ENCODE measurements at places on chromosomes 6 and 20.

- no peak for DNase-seq
These were observed 4.0 kb upstream of the ACSS1 start for GRCh38 chr20:25061821-25062530.

DNA sequence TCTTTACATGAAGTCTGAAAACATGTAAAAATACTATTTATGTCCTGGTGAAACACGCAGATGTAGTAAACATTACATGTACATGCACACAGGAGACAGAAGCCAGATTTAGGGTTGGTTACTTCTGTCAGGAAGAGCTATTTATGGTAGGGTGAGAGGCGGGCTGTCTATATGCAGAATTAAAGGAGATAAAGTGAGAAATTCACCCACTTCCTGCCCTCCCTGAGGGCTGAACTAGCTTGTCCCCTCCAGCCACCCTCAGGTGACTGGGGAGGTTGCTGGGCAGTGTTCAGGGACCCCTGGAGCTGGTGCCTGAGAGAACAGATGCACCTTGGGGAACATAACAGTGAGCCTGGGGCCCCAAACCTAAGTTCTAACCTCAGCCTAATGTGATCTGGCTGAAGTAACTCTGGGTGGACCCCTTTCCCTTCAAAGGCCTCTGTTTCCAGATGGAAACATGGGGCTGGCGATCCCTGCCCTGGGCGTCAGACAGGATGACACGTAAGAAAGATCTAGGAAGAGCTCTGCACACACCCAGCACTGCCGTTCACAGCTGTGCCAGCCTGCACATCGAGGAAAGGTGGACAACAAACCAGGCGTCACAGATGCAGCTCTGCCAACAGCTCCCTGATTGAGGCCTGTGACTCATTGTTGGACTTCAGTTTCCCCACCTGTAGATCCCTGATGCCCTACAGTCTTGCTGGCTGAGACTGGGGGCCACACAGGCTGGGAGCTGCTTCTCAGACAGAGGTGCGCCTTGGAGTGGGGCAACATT lies 1.3 kb downstream of the PI16 start:
- DNase-seq = no peak

DNA sequence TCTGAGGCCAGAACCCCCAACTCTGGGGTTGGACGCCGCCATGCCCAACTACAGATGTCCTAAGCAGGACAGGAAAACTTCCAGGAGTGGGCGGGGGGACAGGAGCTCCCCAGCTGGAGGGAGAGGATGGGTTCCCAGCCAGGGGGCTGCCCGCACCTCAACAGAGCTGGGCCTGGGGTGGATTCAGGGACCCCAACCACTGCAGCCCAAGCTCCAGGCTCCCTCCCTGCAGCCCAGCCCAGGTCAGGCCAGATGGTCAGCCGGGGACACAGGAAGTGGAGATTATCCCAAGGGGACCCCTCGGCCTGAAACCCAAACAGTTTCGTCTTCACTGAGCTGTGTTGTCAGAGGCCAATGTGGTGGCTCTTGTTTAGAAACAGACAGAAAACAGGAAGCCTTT lies 9.4 kb downstream of the LAMA5 start:
- no peak for DNase-seq

DNA sequence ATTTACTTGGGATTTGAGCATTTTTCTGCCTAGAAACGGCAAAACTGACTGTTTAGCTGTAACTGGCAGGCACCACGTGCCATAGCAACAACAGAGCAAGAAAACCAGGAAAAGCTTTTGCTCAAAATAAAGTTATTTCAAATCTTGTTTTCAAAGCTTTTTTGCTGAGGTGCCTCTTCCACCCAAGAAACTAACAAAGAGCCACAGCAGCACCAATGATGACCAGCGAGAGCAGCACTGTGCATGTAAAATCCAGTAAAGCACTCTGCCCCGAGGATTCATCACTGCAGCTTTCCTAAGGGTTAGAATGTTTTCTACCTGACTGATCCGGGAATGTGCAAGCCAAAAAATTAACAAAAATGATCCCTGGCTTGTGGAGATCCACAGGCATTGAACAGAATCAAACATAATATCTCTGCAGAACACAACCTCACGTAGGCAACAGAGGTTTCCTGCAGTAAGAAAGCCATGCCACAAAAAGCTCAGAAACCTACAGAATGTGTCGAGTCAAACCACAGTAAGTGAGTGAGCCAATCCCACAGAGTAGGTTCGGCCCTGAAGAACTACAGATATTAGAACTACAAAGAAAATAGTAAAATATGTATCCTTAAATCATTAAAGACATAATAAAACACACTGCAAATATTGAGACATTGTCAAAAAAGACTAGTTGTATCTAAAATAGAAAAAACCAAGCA lies 7.4 kb upstream of the ULBP3 start:
- no peak for DNase-seq

GRCh38 chr6:24931718-24932691 lies 3.8 kb downstream of the RIPOR2 start:
- DNase-seq = no peak

DNA sequence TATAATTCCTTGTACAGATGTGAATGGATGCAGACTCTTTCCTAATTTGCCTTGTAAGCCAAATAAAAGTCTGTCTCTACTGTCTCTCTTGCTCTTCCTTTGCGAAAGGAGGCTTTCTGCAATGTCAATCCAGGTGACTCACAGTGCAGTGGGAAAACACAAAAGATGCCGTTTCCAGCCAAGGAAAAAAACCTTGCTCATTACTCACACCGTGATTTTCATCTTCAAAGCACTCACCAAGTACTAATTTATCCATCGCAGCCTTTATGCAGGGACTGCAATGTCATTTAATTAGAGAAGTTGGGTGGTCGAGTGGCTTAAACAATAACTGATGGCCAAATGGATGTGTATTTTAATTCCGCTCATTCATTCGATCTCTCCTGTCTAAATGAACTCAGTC lies 23.8 kb downstream of the SAYSD1 start:
- no peak for DNase-seq

DNA sequence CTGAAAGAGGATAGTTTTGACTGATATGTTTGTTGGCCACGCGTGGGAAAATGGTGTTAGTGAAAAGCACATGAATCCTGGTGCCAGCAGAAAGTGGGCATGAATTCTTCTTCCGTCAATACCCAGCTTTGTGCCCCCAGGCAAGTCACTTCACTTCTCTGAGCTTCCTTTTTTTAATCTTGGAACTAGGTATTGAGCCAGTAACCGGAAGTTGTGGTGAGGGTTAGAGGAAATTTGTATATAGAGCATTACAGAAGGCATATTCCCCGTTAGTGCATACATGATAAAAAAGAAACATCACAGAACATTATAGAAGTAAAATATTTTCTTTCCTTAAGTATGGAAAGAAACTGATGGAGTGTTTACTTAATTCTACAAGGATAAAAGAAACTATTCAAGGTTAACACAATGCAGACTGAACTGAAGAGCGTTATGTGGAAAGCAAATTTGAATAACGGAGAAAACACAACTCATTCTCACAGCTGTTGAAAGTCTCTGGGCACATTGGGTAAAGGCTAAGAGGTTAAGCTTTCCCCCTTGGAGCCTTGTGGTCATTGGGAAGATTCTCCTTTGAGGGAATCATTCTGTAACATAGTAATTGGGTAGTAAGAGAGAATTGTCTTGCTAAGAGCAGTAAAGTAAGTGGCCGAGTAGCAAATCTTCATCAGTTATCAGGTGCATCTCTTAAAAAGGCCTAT lies 223.1 kb downstream of the BCAS1 start:
- no peak for DNase-seq

DNA sequence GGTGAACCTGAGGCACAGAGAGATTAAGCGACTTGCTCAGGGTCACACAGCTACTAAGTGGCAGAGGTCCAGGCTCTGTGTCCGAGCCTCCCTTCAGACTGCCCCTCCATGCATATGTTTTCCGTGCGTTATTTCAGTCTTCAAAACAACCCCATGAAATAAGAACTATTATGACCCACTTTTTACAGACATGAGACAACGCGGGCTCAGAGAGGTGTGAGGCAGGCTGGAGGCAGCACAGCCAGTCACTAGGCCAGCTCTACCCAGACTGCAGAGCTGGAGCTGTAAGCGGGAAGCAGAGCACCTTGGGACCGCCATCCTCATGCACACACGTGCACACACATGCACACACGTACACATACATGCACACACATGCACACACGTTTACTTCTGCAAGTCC lies 62.3 kb downstream of the PSMG4 start:
- DNase-seq = no peak

GRCh38 chr6:104509355-104509754 lies 350.4 kb downstream of the HACE1 start:
- no peak for DNase-seq

GRCh38 chr6:41967312-41968287 lies 26.0 kb upstream of the CCND3 start:
- no peak for DNase-seq

GRCh38 chr20:63736893-63737694 lies 630 bp downstream of the LIME1 start:
- no peak for DNase-seq

- no peak for DNase-seq
These were observed 6.6 kb upstream of the EEF1E1 start for GRCh38 chr6:8108759-8109539.

DNA sequence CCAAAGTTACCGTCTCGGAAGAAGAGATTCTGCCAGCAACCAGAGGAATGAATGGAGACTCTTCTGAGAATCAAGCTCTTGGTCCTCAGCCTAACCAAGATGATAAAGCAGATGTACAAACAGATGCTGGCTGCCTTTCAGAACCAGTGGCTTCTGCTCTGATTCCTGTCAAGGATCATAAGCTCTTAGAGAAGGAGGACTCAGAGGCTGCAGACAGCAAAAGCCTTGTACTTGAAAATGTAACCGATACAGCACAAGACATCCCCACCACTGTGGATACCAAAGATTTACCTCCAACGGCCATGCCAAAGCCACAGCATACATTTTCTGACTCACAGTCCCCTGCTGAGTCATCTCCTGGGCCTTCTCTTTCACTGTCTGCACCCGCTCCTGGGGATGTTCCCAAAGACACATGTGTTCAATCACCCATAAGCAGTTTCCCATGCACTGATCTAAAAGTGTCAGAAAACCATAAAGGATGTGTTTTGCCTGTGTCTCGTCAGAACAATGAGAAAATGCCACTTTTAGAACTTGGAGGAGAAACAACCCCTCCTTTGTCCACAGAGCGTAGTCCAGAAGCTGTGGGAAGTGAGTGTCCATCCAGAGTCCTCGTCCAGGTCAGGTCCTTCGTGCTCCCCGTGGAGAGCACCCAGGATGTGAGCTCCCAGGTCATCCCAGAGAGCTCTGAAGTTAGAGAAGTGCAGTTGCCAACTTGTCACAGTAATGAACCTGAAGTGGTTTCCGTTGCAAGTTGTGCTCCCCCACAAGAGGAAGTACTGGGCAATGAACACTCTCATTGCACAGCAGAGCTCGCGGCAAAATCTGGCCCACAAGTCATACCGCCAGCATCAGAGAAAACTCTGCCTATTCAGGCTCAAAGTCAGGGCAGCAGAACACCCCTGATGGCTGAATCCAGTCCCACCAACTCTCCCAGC lies 109.6 kb downstream of the RTN4IP1 start:
- peak; percentile 53 for DNase-seq

DNA sequence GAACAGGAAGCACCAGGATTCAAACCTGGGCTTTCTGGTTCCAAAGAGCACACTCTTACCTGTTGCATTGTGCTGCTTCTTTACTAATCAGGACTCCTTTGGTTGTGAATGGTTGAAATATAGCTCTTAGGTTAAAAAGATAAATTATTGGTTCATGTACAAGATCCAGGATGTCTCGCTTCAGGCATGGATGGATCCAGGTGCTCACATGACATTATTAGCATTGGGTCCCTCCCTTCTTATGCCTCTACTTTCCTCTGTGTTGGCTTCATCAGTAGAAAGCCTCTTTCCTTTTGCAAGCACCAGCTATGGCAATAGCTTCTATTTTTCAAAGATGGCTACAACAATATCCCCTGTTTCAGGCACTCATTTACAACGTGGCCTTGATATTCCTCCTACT lies 217.7 kb upstream of the SULF2 start:
- DNase-seq = no peak

DNA sequence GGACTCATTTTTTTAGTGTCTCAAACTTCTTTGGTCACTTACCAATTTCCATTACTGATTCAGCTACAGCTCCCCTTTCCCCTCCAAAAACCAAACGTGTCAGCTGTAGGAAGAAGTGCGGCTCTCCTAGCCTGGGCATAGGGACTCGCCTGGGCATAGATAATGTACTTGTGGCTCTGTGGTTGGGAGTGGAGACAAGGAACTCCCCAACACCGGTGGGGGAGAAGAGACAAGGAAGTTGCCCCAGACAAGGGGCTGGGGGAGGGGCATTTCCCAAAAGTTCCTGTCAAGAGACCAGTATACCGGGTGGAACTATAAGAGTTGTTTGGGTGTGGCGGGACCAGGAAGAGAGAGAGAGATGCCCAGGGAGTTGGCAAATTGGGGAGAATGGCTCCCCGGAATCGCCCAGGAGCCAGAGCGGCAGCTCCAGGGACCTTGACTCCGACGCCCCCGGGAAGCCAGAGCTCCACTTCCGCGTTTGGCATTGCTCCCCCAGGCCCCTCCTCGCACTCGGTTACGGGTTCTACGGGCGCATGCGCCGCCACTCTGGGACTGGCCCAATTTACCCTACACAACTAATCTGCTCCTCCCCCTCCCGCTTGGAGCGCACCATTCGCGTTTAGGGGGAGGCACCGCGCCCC lies 871 bp upstream of the ZFAND3 start:
- DNase-seq = peak; percentile 90

GRCh38 chr20:6067763-6068318 lies 14.0 kb upstream of the LRRN4 start:
- DNase-seq = no peak

GRCh38 chr20:46740214-46740609 lies 30.8 kb downstream of the SLC2A10 start:
- no peak for DNase-seq

GRCh38 chr6:130000526-130001421 lies 17.6 kb upstream of the L3MBTL3 start:
- no peak for DNase-seq

GRCh38 chr20:45918182-45918737 lies 6.3 kb upstream of the PLTP start:
- DNase-seq = no peak

- DNase-seq = no peak
These were observed 33.3 kb downstream of the GABRR2 start for GRCh38 chr6:89281779-89282246.

DNA sequence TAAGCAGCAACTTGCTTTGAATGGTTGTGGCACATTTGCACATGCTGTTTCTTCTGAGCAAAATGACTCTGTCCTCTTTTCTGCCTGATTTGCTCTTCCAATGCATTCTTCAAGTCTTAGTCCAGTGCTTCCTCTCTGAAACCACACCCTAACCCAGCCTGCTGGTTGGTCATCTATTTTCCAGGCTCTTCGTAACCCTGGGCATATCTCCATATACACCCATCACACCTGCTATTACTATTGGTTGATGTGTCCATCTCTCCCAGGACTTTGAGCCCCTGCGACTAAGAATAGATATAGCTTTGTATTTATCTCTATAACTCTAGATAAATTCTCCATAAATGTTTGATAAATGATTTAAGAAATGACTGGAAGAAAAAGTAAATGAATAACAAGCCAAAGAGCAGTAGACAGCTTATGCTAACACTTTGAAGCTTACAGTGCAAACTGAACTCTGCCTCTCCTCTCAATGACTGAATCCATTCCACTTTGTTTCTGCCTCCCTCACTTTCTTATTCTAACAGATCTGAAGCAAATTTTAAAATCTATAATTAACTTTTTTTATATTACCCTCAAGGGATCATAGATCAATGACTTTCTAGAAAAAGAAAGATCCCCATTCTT lies 59.7 kb upstream of the NT5E start:
- DNase-seq = no peak

Measured in stimulated activated CD8-positive, alpha-beta memory T cell treated with anti-CD3 and anti-CD28 coated beads, Interleukin-15, amount 100 ng/mL, for 1 hour (primary cell).